Kidney (tissue), 22 donors: ENCODE measurements at places on chromosomes 3 and 15. TPM values are rescaled to one million over a fixed set of nuclear protein-coding genes. Genes with fewer than 3 reads are reported as not detected.

DNA sequence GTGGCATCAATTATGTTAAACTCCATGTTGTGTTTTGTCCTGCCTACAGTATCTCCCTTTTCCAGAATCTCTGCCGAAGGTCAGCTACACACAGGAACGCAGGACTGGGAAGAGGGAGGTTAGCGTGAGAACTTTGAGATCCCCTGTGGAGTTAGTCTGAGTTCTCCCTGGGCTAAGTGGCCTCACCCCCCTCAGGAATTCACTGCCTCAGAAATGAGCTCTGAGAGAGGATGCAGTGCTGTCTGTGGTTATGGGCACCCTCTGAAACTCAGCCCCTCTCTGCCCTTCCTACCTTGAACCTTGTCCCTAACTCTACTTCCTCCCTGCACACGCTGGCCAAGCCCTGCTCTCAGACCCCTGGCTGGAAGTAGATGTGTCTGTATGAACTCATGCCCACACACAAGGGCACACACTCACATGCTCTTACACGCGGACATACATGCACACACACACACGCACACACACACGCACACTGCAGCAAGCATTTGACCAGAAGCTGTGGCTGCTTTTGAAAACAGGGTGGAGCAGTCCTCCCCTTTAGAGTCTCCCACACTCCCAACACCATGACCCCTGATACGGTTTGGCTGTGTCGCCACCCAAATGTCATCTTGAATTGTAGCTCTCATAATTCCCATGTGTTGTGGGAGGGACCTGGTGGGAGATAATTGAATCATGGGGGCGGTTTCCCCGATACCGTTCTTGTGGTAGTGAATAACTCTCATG is 5.3 kb upstream of the VIPR1 start:
- peak; percentile 22 for DNase-seq

- DNase-seq: no peak
Measured at GRCh38 chr3:5220667-5221431, 33.3 kb downstream of the EDEM1 start.

GRCh38 chr15:36643551-36643950 is 64.1 kb downstream of the CDIN1 start:
- DNase-seq: no peak

DNA sequence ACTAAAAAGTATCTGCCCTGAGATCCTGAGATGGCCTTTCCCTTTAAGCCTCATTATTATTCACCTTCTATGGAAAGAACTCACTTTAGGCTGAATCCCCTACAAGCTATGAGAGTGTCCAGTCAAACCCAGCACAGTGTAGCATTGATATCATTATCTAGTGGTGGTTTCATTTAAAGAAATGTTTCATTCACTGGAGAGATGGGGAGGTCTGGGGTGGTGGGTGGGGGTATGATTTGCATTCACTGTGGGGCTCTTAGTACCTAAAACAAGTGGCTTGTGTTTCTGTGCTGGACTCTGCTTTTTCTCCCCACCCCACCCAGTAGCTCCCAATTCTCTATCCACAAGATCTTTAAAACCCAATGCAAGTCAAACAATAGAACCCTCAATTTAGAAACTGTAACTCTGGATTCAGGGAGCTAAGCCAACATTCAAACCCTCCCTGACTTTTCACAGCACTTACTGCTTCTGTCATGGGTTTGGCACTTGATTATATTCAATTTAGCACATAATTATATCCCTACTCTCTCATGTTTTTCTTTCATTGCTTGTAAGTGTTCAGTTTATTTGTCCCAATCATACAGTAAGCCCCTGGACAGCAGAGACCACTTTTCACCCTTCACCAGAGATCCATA is 310.5 kb upstream of the THBS1 start:
- DNase-seq: no peak

DNA sequence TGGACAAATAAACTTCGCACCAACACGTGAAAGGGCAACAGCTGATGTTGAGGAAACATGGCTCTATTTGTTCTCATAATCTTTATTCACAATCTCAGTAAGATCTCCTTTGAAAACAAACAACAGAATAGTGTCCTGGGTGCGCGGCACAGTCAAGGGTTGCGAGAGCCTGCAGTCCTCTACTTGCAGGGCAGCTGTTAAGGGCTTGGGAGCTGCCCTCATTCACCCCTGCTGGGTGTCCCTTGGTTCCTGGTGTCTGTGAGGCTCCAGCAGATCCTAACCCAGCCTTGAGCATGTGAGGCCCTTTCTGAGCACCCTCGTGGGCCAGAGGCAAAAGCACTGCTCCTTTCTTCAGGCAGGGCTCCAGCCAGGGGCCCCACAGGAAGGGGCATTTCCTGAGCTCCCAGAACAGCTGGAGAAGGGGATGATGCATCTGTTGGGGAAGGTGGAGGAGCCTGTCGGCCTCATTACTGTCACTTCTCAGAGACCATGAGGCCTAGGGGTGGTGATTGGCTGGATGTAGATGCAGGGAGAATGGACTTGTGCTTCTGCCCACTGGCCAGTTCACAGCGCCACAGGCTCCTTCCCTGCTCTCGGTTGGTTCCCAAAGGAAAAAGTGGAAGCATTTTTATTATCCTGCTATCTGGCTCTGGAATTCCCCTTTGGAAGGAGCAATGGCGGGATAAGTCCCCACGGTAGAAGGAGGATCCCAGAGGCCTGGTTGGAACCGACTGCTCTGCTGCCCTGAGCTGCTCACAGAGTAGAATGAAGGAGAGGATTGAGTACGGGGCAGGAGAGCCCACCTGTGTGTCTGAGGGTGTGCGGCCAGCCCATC is 51.9 kb upstream of the KLF13 start:
- peak; percentile 40 for DNase-seq

DNA sequence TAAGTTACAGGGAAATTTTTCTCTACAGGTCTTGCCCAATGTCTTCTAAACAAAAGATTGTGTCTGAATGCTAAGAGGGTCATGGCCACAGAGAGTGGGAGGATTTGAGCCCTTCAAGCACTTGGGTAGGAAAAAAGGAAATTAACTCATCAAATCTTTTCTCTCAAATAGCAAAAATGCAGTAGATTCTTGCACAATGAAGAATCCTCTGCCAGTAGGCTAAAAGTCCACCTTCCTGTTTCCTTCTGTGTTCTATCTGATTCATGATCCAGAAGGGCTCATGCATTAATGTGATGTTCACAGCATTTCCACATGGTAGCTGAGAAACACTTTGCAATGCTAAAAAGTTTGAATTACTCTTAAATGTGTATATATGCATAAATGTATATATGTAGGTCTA is 177.1 kb downstream of the CD47 start:
- DNase-seq: no peak

GRCh38 chr3:124883766-124884473 is 3.2 kb downstream of the ITGB5 start:
- DNase-seq: no peak

GRCh38 chr3:129732200-129732876 is 125.9 kb upstream of the PLXND1 start:
- no peak for DNase-seq

- DNase-seq: no peak
Measured at GRCh38 chr3:62084558-62084957, 288.8 kb downstream of the FEZF2 start.

GRCh38 chr15:91385311-91385710 is 285.3 kb downstream of the SV2B start:
- peak; percentile 2 for DNase-seq

GRCh38 chr3:50649451-50649931 is 25.2 kb upstream of the DOCK3 start:
- no peak for DNase-seq

- DNase-seq: no peak
Measured at GRCh38 chr3:71684046-71684756, 41.0 kb downstream of the EIF4E3 start.

DNA sequence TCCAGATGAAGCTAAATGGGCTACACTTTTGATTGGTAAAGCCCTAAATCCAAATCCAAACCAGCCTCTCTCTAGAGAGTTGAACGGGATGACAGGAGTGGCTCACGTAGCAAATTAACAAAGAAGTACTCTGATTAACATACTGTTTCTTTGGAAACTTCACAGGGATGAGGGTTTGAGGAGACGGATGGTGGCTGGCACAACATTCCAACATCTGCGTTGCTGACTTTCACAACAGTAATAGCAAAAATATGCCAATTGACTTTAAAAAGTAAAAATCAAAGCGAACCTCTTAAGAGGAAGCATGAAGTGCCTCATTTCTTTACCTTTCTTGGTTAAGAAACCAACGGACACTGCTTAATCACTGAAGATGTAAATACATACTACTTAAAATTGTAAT is 181.4 kb downstream of the TBL1XR1 start:
- DNase-seq: no peak

DNA sequence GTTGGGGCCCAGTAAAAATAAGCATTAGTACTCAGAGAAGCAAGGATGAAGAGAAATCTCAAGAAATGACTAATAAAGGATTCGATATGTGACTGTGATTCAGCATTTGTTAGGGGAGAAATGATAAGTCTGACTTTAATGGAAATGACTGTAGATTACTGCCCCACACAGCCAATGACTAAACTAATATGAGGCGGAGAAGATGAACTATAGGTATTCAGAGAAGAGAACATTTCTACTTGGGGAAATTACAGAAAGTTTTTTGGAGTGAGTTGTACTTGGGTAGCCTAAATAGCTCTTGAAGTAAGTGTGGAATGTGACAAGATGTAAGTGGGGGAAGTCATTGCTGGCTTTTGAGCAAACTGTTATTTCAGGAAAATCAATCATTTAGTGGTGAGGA is 380.0 kb downstream of the PDCD6IP start:
- DNase-seq: no peak

- no peak for DNase-seq
Measured at GRCh38 chr15:44489464-44489863, 47.5 kb upstream of the EIF3J start.

DNA sequence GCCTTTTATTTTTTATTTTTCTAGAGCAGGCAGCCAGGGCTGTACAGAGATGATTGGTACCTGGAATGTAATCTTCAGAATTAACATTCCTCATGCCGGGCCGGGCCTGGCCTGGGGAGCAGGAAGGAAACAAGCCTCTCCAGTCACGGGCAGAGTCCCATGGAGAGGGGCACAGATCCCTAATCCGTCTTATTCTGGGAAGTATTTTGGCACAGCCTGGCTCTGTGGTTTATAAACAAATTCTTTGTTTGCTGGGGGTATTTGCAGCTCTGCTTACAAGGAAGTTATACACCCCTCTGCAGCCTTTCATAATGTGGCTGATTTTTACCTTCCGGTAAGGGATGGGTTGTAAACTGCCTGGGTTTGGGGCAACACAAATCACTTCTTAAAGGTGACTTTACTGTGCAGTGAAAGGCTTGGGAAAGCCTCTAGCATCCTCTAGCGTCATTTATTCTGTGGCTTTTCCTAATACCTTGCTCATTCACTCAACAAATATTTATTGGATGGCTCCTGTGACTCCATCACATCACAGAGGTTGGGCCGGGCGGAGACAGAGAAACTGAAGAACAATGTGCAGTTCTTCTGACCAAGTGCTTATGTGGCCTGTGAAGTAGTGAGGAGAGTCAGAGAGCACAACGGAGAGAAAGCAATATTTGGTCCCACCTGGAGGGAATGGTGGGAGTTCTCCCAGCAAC is 2.7 kb downstream of the SLC6A20 start:
- no peak for DNase-seq

GRCh38 chr3:161423911-161424522 is 52.7 kb upstream of the SPTSSB start:
- DNase-seq: no peak

SAXO2 gene
- 3.2 TPM for total RNA-seq

TGFBR2 gene
- 243 TPM for total RNA-seq

RAD51 gene
- total RNA-seq: 1.1 TPM

CCDC50 gene
- 105 TPM for total RNA-seq

SLC15A2 gene
- total RNA-seq: 21.8 TPM

CAMK2N2 gene
- total RNA-seq: 0.31 TPM

VGLL3 gene
- 4.2 TPM for total RNA-seq

SRGAP3 gene
- 24.3 TPM for total RNA-seq

SENP7 gene
- 28.7 TPM for total RNA-seq

LIPC gene
- total RNA-seq: 9.9 TPM

MCTP2 gene
- total RNA-seq: 21.1 TPM
